Mucosa of gallbladder (tissue), 1 donor: ENCODE measurements at places on chromosomes 3 and 15.

- DNase-seq, result peak; percentile 32
Measured at GRCh38 chr3:140942221-140943104, 827 bp downstream of the SLC25A36 start.

DNA sequence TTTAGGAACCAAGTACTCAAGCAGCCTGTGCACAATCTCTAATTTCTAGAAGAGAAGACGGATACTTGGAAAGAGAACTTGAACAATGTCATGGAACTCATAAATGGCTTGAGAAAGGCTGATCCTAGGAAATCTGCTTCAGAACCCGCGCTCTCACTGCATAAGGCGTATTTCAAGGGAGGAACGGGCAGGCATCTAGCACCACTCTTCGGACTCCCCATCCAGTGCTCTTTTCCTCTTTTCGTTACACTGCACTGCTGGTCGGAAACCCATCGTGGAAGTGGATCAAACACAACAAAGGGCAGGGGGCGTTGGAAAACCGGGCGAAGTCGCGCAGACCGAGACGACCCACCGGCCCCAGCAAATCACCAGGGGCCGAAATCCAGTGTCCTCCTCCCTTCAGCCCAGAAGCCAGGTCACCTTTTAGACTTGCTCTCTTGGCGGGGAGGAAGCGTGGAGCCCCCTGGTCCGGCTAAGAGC lies 539 bp upstream of the TLNRD1 start:
- DNase-seq, result no peak

- no peak for DNase-seq
Measured at GRCh38 chr3:194185221-194185620, 49.3 kb downstream of the HES1 start.

DNA sequence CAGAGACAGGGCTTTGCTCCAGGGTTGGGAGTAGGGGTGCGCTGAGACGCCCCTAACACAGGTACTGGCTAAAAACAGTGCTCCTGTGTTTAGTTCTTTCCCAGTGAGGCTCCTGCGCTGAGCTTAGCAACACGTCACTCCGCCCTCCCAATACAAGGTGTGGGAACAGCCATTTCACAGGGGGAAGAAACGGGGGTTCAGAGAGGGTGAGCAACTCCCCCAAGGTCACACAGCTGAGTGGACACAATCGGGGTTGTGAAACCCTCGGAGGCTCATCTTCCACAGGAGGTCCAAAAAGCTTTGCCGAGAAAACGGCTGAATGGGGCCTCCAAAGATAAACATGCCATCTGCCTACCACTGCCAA lies 628 bp downstream of the PRRT3 start:
- no peak for DNase-seq

GRCh38 chr15:23403550-23403949 lies 43.5 kb downstream of the GOLGA6L2 start:
- DNase-seq, result no peak

DNA sequence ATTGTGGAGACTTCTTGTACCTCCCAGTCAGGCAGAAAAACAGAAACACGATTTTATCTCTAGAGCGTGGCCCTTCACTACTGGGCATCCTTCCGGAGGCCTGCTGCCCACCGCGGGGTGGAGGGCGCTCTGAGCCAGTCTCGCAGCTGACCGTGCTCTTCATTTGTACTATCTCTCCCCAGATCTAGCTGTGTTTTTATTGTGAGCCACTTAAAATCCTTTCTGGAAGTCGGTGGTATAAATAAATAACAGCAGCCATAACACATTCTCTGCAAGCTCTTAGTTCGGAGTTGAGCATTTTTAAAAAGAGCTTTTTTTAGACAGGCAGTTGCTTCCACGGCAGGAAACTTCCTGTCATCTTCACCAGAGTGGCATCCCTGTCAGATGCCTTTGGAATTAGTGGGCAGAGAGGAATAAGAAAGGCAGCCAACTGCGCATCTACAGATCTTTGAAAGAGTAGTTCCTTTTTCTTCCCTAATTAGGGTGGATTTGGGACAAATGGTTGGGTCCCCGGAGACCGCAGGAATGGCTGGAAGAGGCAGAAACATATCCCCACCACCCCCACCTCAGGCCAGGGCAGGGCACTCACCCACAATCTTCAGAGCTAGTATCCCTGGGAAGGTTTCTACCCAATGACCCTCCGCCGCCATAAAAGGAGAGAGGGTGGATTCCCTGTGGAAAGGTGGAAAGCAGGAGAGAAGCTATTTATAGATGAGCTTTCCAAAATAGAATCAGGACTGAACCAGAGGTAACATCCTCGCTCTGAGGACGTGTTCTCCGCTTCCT lies 91.1 kb downstream of the TOP2B start:
- no peak for DNase-seq

- no peak for DNase-seq
Measured at GRCh38 chr15:71364117-71364584, 248.9 kb downstream of the THSD4 start.

DNA sequence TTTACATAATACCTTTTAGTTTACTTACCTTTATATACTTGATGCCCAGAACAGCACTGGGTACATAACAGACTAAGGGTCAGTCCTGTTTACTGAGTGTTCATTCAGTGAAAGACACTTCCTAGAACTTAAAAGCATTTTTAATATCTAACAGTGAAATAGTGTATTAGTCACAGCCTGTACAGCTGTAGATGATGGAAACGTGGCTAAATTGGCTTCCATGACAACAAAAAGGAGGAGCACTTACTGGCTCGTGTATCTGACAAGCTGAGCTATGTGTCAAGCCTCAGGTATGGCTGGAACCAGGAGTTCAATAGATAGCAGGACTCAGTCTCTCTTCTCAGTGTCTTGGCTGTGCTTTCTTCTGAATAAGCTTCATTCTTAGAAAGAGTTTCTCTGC lies 40.2 kb downstream of the CMTM8 start:
- no peak for DNase-seq

DNA sequence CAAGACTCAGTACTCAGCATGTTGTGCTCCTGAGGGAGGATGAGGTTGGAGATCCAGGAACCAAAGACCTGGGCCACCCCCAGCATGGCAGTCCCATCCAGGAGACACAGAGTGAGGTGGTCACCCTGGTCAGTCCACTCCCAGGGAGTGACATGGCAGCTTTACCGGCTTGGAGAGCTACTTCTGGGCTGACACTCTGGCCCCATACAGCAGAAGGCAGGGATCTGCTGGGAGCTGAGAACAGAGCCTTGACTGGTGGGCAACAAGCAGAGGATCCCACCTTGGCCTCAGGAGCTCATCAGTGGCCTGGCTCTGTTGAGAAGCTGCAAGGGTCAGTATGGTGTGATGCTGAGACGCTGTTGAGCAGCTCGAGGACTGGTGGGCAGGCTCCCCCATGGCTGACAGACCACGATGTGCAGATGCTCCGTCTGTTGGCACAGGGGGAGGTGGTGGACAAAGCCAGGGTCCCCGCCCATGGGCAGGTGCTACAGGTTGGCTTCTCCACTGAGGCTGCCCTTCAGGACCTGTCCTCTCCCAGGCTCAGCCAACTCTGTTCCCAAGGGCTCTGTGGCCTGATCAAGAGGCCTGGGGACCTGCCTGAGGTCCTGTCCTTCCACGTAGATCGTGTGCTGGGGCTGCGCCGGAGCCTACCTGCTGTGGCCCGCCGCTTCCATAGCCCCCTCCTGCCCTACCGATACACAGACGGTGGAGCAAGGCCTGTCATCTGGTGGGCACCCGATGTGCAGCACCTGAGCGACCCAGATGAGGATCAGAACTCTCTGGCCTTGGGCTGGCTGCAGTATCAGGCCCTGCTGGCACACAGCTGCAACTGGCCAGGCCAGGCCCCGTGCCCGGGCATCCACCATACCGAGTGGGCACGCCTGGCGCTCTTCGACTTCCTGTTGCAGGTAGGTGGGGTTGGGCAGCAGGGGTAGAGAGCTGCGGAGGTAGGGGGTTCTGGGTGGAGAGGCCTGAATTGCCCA lies 53.8 kb downstream of the GASK1A start:
- no peak for DNase-seq

GRCh38 chr3:172030181-172030580 lies 9.2 kb upstream of the FNDC3B start:
- no peak for DNase-seq

DNA sequence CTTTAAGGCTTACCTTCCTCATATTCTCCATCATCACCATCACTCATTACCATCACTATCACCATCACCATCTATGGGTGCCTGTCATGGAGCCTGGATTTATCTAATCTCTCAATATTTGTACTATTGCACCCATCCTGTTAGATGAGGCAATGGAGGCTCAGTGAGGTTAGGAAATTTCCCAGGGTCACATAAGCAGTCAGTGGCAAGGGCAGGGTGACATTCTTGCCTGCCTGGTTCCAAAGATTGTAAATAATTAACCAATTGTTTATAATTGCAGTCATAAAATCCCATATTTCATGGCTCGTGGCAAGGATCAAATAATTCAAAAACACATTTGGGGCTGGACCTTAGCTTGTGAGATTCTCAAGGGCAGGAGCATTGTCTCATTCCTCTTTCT lies 55.2 kb downstream of the MGLL start:
- no peak for DNase-seq

DNA sequence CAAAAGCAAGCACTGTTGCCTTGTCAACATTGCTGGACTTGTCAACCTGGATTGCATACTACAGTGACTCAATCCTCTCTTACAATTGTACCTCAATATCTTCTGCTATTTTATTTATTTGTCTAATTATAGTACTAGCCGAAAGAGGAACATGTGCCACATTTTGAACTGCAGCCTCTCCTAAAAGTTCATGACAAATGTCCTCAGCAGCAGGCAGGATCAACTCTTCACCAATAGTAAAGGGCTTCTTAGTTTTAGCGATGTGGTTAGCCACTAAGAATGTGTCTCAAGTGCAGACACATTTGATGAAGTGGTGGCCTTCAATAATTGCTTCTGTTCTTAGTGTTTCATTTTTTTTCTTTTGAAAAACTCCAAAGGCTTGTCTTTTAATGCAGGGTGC lies 13.2 kb downstream of the DOCK3 start:
- DNase-seq, result no peak

GRCh38 chr3:125214738-125215137 lies 2.2 kb upstream of the SLC12A8 start:
- no peak for DNase-seq

DNA sequence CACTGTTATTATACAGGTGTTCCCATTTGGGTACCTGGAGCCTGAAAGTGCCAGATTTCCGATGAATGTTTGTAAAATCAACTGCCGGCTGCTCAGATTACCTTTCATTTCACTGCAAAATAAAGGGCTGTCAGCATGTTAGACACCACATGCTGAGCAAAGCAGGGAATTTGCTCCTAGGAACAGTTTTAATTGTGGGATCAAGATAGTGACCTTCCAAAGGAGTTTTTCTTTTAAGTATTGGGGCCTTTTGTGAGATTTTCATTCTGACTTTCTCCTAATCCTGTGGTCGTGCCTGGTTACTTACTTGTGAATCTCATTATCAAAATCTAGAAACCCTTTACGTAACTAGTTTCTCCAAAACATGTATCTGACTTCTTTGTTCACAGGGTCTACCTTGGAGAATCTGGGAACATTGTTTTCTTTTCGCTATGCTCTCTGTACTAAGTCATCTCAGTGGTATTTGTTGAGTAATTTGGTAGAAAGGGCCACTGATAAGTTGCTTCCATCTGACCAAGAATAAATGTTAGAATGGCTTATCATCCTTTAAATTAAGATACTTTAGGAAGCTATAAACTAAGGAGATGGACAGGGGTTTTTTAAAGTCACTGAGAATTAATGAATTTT lies 40.8 kb upstream of the LRTM1 start:
- no peak for DNase-seq

DNA sequence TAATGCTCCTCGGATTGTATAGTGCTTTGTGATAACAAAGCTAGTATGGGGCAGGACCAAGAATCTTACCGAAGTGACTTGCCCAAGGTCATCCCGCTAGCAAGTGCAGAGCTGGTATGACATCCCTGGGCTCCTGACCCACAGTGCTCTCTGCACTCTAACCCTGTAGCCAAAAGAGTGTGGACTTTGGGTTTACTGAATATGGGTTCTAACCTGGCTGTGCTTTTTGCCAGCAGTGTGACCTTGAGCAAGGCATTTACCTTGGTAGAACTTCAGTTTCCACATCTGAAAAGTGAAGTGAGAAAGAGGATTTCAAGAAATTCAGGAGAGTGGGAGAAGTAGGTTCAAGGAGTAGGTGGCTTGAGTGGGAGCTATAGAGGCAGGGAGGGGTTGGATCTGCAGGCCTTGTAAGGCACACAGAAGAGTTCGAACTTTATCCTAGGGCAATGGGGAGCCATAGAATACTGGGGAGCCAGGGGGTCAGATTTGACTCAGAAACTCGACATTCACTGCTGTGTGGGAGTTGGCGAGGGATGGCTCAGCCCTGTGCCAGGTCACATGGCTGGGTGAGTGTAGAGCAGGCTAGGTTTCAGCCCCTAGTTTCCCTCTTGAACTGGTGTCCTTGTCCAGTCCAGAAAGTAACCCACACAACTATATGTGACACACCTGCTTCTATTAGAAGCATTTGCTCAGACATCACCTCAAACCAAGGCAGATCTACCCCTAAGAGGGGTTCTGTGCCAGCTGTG lies 91.9 kb downstream of the RPLP1 start:
- DNase-seq, result no peak

DNA sequence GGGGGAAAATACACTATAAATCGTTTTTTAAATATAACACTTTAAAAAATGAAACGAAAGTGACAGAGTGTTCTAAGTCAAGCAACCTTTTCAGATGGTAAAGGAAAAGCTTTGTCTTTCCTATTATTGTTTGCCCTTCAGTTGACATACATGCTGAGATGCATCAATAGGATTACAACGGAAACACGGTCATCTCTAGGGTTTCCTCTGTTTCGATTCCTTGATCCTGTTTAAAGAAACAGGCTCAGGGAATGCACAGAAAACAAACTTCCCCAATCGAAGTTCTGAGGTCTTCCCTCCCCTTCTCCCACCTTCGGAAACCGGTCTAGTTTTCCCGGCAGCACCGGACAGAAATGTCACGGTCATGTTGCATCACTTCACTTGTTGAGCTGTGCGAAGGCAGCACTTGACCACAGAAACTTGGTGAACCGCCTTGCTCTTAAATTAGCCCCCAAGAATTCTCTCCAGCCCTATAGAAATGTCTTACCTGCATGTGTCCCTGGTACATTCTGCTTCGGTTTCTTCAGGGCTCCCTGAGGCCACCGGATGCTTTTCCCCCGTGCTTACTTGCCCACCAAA lies 556 bp downstream of the PEX5L start:
- DNase-seq, result no peak

DNA sequence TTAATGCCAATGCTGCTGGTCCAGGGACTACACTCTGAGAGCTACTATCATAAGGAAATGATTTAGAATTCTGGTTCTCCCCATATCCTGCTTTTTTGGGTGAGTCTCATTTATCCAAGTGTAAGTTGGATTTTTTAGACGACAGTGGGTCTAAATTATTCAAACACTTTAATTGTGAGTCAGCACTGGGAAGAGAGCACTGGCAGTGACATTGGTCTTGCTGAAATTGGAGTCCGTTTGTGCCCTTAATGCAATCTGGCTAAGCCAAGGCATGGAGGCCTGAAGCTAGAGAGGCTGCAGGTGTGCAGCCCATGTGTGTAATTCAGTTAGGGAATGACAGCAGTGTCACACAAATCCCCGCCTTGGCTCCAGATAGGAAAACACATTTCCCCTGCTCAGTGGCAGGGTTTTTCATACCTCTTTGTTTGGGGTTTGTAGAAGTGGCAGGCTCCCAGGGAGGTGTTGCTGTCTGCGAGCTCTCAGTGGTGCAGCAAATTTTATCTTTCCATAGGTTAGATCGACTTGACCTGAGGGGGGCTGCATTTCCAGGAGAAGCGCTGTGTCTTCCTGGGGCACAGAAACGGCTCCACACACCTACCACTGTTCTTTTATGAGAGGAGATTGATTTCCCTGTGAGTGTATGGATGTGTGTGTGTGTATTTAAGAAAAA lies 197.7 kb downstream of the CD47 start:
- no peak for DNase-seq
